Hematopoietic multipotent progenitor cell treated with erythropoietin and hydrocortisone succinate and interleukin-3 and kit ligand, for 8 days (in vitro differentiated cells): ENCODE measurements at places on chromosomes 2 and 18.

DNA sequence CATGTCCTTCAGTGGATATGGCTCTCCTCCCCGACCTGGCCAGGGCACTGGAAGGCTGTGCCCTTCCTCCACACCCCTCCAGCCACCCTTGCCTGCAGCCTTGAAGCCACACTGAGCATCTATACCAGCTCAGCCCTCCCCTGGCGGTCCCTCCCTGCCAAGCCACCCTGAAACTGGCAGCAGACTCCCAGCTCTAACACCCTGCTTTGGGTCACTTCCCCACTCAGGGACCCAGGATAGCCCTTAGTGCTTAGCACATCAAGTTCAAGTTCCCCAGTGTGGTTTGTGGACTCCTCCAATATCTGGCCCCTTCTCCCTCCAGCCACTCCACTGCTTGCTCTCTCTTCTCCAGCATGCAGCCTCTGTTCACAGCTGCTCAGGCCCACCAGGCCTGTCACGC, 89.4 kb downstream of the TNS1 start:
- DNase-seq, result no peak

DNA sequence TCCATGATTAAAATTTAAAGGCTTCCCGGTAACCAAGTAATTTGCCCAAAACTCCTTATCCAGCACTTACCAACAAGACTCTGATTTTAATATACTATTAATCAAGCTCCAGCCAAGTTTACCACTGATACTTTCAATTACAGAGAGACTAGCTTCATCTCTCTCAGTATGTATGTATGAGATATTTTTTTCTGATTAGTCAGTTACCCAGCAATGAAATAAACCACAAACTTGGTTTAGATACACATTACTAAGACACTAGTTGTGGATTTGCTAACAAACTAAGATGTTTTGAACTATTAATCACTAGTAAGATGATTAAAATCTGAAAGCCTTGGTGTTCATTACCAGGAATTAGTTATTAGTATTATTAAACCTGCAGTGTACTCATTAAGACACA, 1272.2 kb upstream of the ACVR2A start:
- no peak for DNase-seq

DNA sequence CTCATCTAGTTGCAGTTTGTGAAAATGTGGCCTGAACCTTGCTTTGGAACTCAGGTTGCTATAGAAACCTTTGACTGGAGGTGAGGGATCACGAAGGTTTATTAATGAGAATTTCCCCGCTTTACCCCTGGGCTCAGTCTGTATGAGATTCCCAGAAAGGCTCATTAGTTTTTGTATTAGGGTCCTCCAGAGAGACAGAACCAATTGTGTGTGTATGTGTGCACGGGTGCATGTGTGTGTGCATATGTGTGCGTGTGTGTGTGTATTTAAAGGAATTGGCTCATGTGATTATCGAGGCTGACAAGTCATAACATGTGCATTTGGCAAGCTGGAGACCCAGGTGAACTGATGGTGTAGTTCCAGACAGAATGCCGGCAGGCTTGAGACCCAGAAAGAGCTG, 113.8 kb upstream of the DLX2 start:
- DNase-seq, result no peak

- DNase-seq, result no peak
Observed at GRCh38 chr2:228768818-228769217, 502.3 kb downstream of the PID1 start.

- no peak for DNase-seq
Observed at GRCh38 chr2:43459446-43460173, 136.2 kb downstream of the THADA start.

GRCh38 chr2:37645362-37645761, 26.1 kb downstream of the CDC42EP3 start:
- DNase-seq, result no peak

GRCh38 chr2:213125646-213126347, 25.6 kb downstream of the IKZF2 start:
- no peak for DNase-seq

GRCh38 chr2:145584353-145584752, 1064.4 kb upstream of the ZEB2 start:
- DNase-seq, result no peak

DNA sequence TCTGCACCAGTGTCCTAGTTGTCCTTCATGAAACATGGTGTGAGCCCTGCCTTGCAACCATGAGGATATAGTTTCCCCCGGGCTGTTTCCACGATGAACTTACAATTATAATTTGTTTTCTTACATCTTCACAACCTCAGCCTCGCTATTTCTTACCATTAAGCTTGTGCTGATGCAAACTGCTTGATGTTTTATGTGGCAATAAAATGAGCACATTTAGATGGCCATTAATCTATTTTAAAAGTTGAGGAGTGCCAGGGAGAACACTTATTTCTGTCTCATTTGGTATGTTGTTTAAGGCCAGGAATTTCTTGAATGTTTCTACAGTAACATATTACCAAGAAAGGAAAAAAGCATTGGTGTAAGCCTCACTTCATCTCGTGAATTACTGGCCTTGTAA, 214.5 kb upstream of the SLC8A1 start:
- no peak for DNase-seq

DNA sequence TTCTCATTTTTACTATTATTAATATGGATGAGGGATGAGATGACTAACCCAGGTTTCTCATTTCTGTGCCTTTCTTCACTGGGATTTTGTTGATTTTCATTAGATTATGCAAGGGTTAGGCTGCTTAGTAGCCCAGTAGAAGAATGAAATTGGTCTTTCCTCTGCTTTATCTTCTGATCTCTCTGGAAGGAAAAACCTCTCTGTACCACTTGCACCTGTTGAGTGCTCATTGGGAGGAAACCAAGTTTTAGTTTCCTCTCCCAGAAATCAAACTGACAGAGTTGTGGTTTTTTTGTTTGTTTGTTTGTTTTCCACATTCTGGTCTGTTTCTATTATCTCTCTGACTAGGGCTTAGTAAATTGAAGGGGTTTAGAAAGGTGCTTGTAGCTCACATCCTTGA, 60.8 kb downstream of the KIAA1328 start:
- no peak for DNase-seq

GRCh38 chr2:55431982-55432627, 12.4 kb upstream of the CCDC88A start:
- DNase-seq, result peak; percentile 54

DNA sequence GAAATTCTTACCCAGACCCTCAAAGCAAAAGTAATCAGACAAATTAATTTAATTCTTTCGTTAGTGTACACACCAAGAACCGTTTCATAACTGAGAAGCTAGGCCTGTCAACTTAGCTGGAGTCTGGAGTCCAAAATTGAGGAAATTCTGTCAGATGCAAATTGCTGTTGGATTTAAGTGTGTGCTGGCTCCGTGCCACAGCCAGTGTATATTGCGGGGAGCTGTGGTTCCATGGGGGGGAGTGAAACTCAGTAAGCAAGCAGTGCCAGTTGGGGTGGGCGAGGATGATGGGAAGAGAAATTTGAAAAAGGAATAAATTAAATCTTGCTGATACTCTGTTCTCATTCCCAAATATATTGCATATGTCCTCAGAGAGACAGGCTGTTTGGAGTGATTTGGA, 4.0 kb downstream of the ARPC2 start:
- no peak for DNase-seq

GRCh38 chr2:45891719-45892424, 240.4 kb downstream of the PRKCE start:
- no peak for DNase-seq

GRCh38 chr18:50155406-50155805, 39.5 kb downstream of the MYO5B start:
- no peak for DNase-seq
